ENCODE measurements at places on chromosomes 3 and 15.

GRCh38 chr3:23740517-23740965 is 65.2 kb upstream of the UBE2E1 start:
- peak; percentile 65 for DNase-seq

- no peak for DNase-seq
Measured at GRCh38 chr15:65421360-65422215, 1.2 kb downstream of the IGDCC4 start.

- no peak for DNase-seq
Measured at GRCh38 chr15:59446232-59446957, 8.4 kb downstream of the FAM81A start.

- no peak for DNase-seq
Measured at GRCh38 chr3:4232798-4233197, 70.4 kb upstream of the SETMAR start.

DNA sequence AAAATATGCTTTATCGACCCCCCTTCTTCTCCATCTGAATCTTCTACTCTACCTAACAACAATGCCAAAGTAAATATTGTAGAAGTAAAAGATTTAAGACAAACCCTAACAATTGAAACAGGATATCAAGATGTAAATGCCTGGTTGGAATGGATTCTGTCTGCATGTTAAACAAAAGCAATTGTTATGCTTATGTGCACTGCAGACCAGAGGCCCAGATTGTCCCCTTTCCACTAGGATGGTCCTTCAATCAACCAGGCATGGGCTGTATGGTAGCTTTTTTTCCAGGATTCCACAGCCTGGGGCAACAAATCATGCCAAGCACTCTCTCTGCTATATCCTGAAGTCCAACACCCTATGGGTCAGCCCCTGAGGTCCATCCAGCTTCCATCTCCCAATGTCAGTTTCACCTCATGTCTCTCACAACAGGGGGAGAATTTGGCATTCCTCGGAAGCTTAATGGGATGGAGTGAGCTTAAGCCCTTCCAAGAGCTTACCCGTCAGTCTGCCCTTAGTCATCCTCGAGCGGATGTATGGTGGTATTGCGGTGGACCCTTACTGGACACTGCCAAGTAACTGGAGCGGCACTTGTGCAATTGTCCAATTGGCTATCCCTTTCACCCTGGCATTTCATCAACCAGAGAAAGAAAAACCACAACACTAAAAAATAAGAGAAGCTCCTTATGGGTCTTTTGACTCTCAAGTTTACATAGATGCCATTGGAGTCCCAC is 36.2 kb downstream of the ZNF589 start:
- DNase-seq: no peak

DNA sequence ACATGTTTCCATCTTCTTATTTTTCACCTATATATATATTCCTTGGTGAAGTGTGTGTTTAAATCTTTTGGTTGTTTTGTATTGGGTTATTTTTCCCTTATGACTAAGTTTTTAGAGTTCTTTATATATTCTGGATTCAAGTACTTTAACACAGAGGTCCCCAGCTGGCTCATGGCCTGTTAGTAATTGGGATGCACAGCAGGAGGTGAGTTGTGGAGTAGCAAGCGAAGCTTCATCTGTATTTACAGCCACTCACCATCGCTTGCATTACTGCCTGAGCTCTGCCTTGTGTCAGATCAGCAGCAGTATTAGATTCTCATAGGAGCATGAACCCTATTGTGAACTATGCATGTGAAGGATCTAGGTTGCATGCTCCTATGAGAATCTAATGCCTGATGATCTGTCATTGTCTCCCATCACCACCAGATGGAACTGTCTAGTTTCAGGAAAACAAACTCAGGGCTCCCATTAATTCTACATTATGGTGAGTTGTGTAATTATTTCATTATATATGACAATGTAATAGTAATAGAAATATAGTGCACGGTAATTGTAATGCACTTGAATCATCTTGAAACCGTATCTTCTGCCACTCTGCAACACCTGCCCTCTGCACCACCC is 151.6 kb downstream of the RSRC1 start:
- no peak for DNase-seq

- peak; percentile 21 for DNase-seq
Measured at GRCh38 chr3:134339331-134339730, 34.9 kb downstream of the AMOTL2 start.

GRCh38 chr3:129449279-129450115 is 9.5 kb downstream of the IFT122 start:
- DNase-seq: no peak

DNA sequence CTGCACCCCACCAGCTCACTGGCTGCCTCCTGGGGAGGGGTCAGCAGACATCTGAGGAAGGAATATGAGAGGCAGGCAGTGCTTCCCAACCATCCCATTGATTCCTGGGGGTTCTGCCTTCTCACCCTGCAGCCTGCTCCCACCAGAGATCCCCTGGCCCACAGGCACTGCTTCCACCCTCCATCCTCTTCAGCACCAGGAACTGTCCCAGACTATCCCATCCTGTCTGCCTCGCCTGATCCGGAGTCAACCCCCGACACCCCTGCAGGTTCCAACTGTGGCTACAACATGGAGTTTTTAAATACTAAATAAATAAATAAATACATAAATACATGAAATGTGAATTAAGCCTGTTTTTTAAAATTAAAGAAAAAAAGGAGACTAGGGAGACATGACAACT is 43.6 kb downstream of the CACNA2D2 start:
- DNase-seq: no peak

- DNase-seq: peak; percentile 66
Measured at GRCh38 chr3:49411535-49411967, 225 bp downstream of the RHOA start.

DNA sequence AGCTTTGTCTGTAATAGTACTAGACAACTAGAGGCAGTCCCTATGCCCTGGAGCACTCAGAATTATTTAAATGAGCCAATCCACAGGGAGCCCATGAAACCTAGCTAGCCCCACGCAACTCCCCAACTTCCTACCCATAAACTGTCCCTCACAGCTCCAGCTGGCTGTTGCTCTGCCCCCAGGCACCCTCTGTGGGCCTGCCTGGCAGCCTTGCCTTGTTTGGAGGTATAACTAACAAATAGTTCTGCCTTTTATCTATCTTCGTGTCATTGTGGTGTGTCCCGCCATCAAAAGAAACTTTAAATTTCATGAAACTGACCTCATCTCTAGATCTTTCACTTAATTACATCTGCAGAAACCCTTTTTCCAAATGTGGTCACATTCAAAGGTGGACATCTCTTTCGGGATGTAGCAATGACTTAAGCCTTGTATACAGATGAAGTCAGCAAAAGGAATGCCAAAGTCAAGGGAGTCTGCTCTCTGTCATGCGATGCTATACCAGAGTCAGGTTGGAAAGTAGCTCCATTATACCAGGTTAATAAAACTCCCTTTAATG is 1.8 kb upstream of the RTP3 start:
- DNase-seq: no peak

- DNase-seq: no peak
Measured at GRCh38 chr3:50950591-50950990, 275.9 kb downstream of the DOCK3 start.

All from RPMI8226 (cell line).